AG09309 (cell line): ENCODE measurements at places on chromosomes 6 and 20.
A peak's percentile ranks its signal among the peaks of the same experiment; 100 is the strongest.

DNA sequence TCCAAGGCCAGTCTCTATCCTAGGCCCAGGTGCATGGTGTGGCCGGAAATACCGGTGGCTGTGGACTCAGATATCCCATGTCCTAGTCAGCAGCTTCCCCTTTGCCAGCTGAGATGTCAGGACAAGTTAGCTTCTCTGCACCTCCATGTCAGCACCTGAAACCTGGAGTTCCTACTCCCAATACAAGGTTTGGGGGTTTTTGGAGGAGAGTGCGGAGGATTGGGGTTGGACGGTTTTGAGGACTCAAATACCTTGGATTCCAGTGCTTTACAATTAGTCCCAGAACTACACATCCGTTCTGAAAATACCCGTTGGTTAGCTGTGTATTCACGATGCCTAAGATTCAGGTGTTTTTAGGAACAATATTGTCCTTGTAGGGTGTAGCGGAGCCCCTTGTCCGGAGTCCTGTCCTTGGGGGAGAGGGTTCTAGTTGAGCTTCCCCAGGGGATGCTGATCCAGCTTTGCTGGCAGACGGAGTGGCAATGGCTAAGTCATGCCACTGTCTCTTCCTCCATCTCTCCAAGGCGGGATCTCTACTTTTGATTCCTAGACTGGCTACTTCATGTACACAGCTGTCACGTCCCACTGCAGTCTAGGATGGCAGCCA is 45.0 kb downstream of the ADNP start:
- no peak for DNase-seq

DNA sequence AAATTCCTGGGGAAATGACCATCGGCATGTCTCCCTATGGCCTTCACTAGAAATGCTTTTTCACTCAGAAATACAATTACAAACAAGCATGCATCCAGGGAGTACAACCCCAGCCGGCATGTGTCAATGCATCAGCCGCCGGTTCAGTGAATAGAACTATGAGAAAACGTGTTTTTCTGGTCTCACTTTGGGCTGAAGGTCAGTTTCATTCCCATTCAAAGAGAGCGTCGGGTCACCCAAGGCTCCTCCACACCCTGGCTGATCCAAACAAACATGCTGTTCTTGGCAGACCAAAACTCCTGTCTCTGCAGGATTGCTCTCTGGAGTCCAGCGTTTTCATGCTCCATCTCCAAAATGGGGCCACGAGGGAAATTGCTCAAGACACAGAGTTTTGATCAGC is 35.5 kb upstream of the NXT1 start:
- no peak for DNase-seq

DNA sequence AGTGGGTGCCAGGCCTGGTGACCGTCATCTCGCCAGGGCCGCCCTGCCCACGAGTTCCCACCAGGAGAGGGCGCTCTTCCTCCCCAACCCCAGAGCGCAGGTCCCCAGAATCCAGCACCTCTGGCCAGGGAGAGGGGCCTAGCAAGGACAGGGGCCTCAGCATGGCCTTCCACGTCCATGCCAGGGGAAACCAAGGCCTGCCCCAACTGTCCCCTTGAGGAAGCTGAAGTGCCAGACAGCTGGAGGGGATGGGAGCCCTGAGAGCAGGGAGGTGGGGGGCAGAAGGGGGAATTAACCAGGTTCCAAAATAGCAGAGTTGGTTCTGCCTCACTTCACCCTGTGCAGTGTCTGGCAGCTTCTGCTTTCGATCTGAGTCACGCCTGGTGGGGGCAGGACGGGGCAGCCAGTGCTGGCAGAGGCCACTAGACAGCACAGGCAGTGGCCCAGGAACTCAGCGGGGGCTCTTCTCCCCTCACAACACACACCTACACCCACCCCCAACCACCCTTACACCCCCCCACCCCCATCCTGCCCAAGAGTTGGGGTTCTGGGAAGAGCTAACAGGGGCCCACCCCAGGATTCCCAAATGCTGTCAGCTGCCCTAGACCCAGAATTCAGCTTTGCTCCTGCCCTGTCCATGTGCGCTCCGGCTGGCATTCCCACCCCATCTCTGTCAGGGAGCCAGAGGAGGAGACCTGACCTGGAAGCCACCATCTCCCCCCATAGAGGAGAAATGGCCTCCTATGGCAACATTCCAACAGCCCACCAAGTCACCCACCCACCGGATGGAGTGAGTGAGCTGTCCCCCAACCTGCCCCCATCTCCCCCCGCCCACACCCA is 29.2 kb downstream of the TFEB start:
- DNase-seq: no peak

GRCh38 chr20:49724408-49725223 is 10.9 kb upstream of the B4GALT5 start:
- peak; percentile 18 for DNase-seq

- no peak for DNase-seq
Observed at GRCh38 chr6:126618639-126619343, 278.9 kb downstream of the CENPW start.

- no peak for DNase-seq
Observed at GRCh38 chr6:68726337-68726736, 91.3 kb downstream of the ADGRB3 start.

DNA sequence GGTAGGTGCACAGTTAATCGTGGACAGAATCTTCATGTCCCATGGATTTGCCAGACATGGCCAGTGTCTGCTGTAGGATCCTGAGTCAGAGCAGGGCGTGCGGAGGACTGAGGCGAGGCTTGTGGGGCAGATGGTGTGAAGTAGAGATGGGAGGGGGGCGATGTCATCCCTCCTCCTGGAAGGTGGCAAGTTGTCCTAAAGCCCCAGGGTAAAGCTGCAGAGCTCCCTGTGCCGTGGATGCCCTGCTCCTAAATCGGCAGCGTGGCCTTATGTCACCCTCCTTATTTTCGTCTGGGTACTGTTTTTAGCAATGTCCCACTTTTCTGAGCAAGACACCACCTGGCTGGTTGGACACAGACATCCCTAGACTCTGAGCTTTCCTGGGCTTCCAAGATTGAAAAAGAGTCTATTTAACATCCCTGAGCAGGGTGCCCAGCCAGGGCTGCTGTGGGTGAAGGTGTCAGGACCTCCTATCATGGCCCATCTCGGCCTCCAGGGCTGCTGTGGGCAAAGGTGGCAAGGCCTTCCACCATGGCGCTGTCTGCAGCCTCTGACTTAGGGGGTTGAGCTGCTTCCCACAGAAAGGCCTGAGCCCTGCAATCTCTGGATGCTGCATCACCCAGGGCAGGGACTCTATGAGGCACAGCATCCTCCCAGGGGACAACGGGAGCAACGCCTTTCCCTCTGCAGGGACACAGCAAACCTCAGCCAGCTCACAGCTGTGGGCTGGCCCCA is 145.4 kb downstream of the TTLL2 start:
- no peak for DNase-seq

- no peak for DNase-seq
Observed at GRCh38 chr6:147986846-147987245, 355.8 kb upstream of the SASH1 start.

- DNase-seq: no peak
Observed at GRCh38 chr20:48835390-48835789, 7.6 kb upstream of the PREX1 start.

- no peak for DNase-seq
Observed at GRCh38 chr6:167910007-167910406, 83.3 kb downstream of the AFDN start.

- DNase-seq: no peak
Observed at GRCh38 chr6:36649701-36650484, 28.6 kb upstream of the CDKN1A start.
